Cardiac atrium fibroblast (primary cell): ENCODE measurements at places on chromosomes 2 and 18. TPM values are rescaled to one million over a fixed set of nuclear protein-coding genes. Genes with fewer than 3 reads are reported as not detected.

The MROH2A gene
- not detected in 2 replicates for total RNA-seq

The TFCP2L1 gene
- not detected in 2 replicates for total RNA-seq

The DQX1 gene
- not detected in 2 replicates for total RNA-seq

The RTKN gene
- 14.4 and 17.7 TPM in 2 replicates for total RNA-seq

The MDH1B gene
- 0.32 and 0.36 TPM in 2 replicates for total RNA-seq

The SATB2 gene
- total RNA-seq, result 1.3 and 1.6 TPM in 2 replicates
